Activated effector memory CD4-positive, alpha-beta T cell treated with Interleukin-2 at 50 U/mL for 16 hours (primary cell): ENCODE measurements at places on chromosomes 1 and 21.

- DNase-seq: no peak
Measured at GRCh38 chr1:5933676-5934057, 58.6 kb downstream of the NPHP4 start.

GRCh38 chr1:201859424-201859823, 29.3 kb upstream of the SHISA4 start:
- no peak for DNase-seq

GRCh38 chr1:109513110-109513710, 3.7 kb upstream of the AMIGO1 start:
- DNase-seq: no peak

DNA sequence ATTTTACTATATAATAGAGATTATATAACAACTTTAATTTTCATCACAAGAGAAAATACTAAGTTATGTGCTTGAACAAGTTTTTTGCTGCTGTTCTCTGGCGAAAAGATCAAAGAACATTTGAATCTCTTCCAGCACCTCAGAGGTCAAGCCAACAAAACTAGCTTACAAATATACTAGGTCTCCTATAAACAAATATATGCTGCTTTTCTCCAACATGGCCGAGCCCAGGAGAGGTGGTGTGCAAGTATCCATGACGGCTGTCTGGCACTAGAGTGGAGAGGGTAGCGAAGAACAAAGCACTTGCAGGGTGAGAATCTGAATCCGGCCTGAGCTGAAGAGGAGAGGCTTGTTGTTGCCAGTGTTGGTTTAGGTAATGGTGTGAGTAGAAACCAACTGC, 7.5 kb upstream of the FMO3 start:
- no peak for DNase-seq
